H4 (cell line): ENCODE measurements at places on chromosomes 12 and 14. TPM values are rescaled to one million over a fixed set of nuclear protein-coding genes. Genes with fewer than 3 reads are reported as not detected.

- DNase-seq: no peak
Observed at GRCh38 chr14:55120571-55121495, 8.2 kb upstream of the LGALS3 start.

NT5DC3 gene
- 3.2 and 3.7 TPM in 2 replicates for total RNA-seq

TMEM132D gene
- not detected in 2 replicates for total RNA-seq

DNA sequence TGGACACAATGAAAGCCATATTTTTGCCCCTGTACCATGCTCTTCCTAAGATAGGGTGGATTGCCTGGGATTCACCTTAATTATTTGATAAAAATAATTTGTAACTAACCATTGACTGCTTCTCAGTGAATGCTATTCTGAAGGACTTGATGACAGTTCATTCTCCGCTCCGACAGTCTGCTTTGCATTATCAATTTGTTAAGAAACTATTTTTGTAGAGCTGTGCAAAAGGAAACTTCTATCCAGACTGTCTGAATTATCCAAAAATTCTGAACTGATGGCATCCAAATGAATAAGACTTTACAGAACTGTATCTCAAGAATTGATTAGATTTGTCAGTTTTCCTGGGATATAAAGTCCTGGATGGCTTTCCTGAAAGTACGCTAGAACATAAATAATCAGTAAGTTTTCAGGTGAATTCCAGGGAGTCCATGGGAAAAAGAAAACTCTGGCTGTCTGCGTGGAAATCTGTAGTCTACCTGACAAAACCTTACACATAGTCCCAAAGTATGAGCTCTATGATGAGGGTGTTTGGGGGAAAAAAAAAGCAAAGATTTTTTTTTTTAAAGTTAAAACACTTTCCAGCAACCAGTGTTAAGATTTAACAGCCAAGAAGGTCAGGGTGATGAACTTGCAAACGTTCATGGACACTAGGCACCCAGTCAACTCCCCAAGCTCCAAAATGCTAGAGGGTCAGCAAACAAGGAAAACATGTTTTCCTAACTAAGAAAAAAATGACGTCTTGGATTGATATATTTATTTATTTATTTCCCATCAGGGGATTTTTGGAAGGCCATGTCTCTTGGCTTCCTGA lies 291.1 kb upstream of the TBX3 start:
- DNase-seq: no peak

ACSS3 gene
- 9.4 and 12.4 TPM in 2 replicates for total RNA-seq

PPP1R36 gene
- total RNA-seq: 0.64 TPM in 1 of 2 replicates, not detected in the other

DNA sequence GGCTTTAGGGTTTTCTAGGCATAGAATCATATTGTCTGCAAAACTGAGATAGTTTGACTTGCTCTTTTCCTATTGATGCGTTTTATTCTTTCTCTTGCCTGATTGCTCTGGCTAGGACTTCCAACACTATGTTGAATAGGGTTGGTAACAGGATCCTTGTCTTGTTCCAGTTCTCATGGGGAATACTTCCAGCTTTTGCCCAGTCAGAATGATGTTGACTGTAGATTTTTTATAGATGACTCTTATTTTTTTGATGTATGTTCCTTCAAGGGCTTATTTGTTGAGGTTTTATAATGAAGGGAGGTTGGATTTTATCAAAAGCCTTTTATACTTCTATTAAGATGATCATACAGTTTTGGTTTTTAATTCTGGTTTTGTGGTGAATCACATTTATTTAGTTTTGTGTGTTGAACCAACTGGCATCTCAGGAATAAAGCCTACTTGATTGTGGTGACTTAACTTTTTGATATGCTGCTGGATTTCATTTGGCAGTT lies 478.2 kb downstream of the TMEM117 start:
- no peak for DNase-seq

KRT84 gene
- total RNA-seq: not detected in 2 replicates

DNA sequence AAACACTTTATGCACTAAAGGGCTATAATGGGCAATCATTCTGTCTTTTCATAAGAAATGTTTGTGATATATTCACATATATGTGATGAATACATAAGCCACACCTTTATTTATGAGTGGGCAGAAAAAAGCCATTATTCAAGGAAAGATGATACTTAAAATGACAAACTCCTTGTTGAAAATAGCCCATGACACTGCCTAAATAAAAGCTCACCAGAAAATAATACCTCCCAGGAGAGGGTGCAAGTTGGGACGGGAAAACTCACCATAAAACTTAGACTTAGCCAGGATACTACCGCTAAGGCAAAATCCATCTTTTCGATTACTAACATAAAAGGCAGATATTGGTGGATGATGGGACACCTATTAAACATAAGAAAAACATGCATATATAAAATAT lies 35.8 kb upstream of the BBS10 start:
- DNase-seq: no peak

RBP5 gene
- 0.88 TPM in 1 of 2 replicates, not detected in the other for total RNA-seq

GRCh38 chr14:49971156-49972130 lies 78.6 kb downstream of the ARF6 start:
- no peak for DNase-seq

DNA sequence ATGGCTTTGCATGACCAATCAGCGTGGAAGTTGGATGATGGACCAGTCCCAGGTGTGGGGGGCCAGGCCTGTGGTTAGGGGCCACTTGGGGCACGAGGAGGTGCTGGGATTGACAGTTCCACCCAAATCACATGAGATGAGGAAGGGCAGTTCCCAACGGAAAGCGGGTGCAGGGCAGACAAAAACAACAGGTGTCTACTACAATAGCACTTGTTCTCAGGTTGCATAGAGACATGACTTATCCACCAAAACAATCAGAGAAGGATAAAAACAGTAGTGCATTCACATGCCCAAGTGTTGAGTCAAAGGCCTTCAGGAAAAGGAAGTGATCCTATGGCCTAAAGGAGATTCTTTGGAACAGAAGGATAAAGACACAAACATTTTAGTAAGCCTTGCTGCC lies 14.6 kb upstream of the EIF2B2 start:
- DNase-seq: no peak

DNA sequence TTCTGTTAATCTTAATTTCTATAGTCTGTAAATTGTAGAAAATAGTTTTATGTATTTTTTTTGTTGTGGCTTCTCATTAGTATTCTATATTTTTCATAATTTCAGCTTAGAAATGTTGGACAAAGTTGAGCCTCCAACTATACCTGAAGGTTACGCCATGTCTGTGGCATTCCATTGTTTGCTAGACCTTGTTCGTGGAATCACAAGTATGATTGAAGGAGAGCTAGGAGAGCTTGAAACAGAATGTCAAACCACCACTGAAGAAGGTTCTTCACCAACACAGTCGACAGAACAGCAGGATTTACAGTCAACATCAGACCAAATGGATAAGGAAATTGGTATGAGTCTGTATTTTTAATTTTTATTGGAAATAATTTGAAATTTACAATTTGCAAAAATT lies 65.7 kb downstream of the MON2 start:
- no peak for DNase-seq

RPL6 gene
- total RNA-seq: 2,241 and 2,331 TPM in 2 replicates

- no peak for DNase-seq
Observed at GRCh38 chr12:9866860-9867269, 2.3 kb downstream of the CLEC2B start.

DNA sequence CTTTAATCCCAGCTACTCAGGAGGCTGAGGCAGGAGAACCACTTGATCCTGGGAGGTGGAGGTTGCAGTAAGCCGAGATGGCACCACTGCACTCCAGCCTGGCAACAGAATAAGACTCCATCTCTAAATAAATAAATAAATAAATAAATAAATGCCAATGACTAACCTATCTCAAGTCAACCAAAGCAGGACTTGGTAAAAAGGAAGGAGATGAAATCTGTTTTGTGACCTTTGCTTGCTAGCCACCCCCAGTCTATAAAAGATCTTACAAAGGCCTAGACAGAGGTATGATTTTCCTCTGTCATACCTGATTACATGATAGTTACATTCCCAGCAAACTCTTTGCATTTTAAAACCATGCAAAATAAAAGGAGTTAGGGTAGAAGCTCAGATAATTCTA lies 13.5 kb upstream of the METTL17 start:
- no peak for DNase-seq

- DNase-seq: no peak
Observed at GRCh38 chr12:7035463-7035862, 17.2 kb upstream of the LPCAT3 start.

DNA sequence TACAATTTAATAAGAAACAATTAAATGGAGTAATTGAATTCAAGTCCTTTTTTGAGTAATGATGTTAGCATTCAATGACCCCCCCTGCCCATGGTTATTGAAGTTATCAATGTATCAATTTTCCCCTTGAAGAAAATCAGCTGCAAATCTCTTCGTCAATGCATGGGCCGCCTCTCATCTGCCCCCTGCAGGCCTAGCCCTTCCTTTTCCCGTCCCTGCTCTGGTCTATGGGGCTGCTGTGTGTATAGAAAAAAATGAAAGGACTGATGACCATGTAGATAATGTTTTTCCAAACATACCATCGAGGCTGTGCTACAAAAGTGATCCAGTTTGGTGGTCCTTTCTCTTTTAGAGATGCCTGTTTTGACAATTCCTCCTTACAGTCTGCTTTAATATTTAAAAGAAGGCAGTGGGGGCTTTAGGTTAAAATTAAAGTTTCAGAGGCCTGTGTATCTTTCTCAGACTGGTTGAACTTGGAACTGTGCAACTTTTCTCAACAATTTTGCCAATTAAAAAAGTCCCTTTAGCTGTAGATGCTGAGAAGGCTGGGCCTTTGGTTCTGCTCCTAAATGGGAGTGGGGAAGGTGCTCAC lies 98.4 kb downstream of the APAF1 start:
- no peak for DNase-seq

GRCh38 chr12:27967551-27968054 lies 4.9 kb downstream of the PTHLH start:
- DNase-seq: peak; percentile 14

DNA sequence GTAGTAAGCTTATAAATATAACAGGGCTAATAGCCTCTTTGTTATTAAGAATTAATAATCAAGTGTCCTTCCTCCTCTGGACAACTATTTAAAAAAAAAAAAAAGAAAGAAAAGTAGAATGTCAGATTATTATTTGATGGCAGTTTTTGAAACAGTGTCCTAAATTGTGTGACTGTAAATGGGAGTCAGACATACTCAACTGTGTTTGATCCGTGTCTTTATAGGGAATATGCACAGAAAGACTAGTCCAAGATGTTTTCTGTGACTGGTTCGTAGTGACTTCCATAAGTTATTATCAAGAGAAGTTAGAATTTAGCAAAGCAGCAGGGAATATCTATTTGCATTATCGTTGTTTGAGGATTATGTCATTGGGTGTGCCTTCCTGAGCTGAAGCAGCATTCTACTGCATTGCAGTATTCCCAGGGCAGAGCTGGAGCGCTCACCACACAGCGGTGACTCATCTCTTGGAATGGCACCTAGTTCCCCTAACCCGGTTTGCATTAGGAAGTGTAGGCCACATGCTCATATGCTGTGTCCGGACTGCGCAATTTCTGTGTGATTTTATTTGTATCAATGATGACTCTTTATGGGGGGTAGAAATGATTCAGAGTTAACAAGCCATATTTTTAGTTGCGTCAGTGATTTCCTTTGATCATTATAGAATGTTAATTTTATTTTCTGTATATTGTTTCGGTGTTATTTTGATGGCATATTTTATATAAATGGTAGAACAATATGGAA lies 7.9 kb downstream of the DYNC1H1 start:
- peak; percentile 97 for DNase-seq

GRCh38 chr12:3442397-3442796 lies 48.6 kb upstream of the PRMT8 start:
- DNase-seq: no peak

GRCh38 chr14:67819563-67820421 lies at the start of gene RAD51B:
Gene RAD51B (plus strand): TSS chr14:67819779.
- peak; percentile 62 for DNase-seq

BBS10 gene
- total RNA-seq: 7.6 and 9.7 TPM in 2 replicates

GRCh38 chr14:104999361-104999760 lies 13.8 kb downstream of the CLBA1 start:
- no peak for DNase-seq

SLCO1B1 gene
- total RNA-seq: not detected in 2 replicates

GRCh38 chr12:124829008-124829707 lies 34.5 kb downstream of the SCARB1 start:
- peak; percentile 57 for DNase-seq

ANKS1B gene
- 1.8 TPM in 1 of 2 replicates, not detected in the other for total RNA-seq

ITPR2 gene
- 6.0 and 9.3 TPM in 2 replicates for total RNA-seq

DNA sequence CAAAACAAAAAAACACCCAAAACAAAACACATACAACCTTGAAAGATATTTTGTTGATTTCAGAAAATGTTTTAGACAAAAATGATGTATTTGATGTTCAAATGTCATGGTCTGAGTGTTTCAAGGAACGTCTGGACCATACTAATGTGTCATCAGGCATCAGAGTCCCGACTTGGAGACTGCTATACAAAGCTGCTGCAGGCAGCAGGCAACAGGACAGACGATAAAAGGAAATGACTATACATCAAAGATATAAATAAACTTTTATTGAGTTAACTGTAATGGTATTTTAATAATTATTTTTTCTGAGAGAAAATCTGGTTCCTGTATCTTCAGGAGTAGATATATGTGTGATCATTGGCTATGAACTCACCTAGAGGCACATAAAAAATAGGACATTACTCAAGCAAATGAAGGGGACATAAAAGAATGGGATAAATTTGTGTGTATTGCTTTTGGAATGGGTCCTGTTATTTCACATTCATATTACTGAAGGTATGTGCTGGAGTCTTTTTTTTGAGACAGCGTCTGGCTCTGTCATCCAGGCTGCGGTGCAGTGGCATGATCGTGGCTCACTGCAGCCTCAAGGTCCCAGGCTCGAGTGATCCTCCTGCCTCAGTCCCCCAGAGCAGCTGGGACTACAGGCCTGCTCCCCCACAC lies 87.3 kb upstream of the HECTD1 start:
- DNase-seq: no peak

- no peak for DNase-seq
Observed at GRCh38 chr12:46445551-46446235, 73.1 kb upstream of the SLC38A2 start.

- peak; percentile 67 for DNase-seq
Observed at GRCh38 chr12:110107369-110108281, 16.5 kb upstream of the IFT81 start.

GRCh38 chr12:52395761-52396434 lies 10.2 kb downstream of the KRT82 start:
- DNase-seq: no peak

GRCh38 chr12:11822081-11822834 lies 172.8 kb downstream of the ETV6 start:
- no peak for DNase-seq

DENND5B gene
- total RNA-seq: 4.3 and 8.6 TPM in 2 replicates

DNA sequence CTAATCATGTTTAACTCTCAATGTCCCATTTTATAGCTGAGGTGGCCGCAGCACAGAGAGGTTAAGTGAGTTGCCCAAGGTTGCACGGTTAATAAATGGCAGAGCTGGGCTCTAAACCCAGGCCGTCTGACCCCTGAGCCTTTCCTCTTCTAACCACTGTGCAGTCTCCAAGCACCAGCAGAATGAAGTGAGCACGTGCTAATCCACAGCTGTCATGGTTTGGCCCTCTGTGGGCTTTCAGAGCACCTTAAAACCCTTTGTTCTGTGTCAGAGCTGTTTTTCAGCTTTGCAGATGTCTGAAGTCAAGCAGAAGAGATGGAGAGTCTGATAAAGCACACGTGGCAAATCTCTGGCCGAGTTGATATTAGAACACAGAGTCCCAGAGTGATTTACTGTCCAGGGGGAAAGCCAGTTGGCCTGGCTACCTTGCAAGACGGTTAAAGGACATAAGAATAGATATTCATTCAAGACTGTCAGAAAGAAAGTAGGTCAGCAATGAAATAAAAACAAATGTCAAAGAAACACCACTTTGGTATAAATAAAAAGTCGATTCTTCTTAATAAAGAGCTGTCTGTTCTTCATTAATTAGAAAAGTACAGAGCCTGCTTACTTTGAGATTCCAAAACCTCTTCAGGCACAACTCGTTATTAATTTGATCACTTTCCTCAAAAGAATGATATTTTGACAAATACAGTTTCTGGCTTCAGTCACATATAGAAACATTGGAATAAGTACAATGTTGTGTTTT lies 107.3 kb downstream of the CRADD start:
- no peak for DNase-seq
